PC-9 (cell line): ENCODE measurements at places on chromosomes 2 and 18. TPM values are rescaled to one million over a fixed set of nuclear protein-coding genes. Genes with fewer than 3 reads are reported as not detected.

SFT2D3 gene
- total RNA-seq: 7.3 and 8.4 TPM in 2 replicates

PPP1R1C gene
- total RNA-seq: 13.4 and 27.5 TPM in 2 replicates

CCDC121 gene
- 1.9 and 2.9 TPM in 2 replicates for total RNA-seq

TGFA gene
- 27.7 and 36.4 TPM in 2 replicates for total RNA-seq

METTL21A gene
- total RNA-seq: 11.7 and 13.6 TPM in 2 replicates

IL36B gene
- not detected in 2 replicates for total RNA-seq

CD28 gene
- total RNA-seq: not detected in 2 replicates

ERBB4 gene
- not detected in 2 replicates for total RNA-seq

BMP10 gene
- not detected in 2 replicates for total RNA-seq

LRP2 gene
- total RNA-seq: not detected in 2 replicates

DNA sequence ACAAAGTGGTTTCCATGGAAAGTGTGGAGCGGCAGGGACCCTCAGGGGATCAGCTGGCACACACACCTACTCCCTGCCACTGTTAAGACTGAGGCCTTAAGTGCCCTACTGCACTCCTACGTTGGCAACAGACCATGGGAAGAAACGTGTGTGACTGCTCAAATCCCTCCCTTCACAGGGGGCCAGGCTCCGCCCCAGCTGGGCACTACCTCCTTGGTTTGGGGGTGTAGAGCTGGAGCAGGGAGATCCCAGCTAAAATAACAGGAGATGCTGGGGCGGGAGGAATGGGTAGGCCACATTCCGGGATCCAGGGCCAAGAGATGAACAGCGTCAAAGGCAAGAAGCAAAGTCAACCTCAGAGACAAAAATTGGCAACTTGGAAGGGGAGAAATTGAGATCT is 231.0 kb downstream of the EN1 start:
- H3K4me1 ChIP-seq: no peaks in the 10 kb centered on the region
- peaks cover 89% of the 10 kb centered on the region for H3K27me3 ChIP-seq
- H3K4me3 ChIP-seq: no peak overlapping the region
- H3K36me3 ChIP-seq: no peaks in the 10 kb centered on the region

DNA sequence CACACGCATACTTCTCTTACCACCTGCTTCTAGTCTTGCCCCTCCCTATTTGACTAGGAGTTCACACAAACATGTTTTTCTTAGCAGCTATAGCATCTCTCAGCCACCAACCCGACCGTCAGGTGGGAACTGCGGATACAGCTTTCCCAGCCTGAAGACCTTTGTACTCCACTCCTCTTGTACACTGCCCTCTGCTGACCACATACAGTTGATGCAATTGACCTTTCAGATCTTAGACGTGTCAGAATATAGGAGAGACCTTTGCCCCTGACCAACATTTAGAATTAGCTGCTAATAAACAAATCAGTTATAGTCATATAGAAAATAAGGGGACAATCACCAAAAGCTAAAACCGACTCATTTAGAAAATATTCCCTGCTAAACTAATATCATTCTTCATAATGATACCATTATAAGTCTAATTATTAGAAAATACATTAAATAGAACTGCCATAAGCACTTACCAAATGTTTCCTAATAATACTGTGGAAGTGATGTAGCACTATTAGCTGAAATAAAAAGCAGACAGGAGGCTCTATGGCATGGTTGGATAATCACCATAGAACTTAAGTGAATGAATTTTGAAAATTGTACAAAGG is 208.4 kb downstream of the RAD51AP2 start:
- H3K4me3 ChIP-seq: no peak overlapping the region
- no peak overlapping the region for H3K27ac ChIP-seq
- peak; percentile 65 for DNase-seq
- peaks cover 35% of the 10 kb centered on the region for H3K4me1 ChIP-seq
- no peaks in the 10 kb centered on the region for H3K27me3 ChIP-seq

- no peak overlapping the region for H3K27ac ChIP-seq
- peaks cover 81% of the 10 kb centered on the region for H3K27me3 ChIP-seq
- no peaks in the 10 kb centered on the region for H3K4me1 ChIP-seq
Observed at GRCh38 chr2:8367833-8368232, 314.0 kb upstream of the ID2 start.

DNA sequence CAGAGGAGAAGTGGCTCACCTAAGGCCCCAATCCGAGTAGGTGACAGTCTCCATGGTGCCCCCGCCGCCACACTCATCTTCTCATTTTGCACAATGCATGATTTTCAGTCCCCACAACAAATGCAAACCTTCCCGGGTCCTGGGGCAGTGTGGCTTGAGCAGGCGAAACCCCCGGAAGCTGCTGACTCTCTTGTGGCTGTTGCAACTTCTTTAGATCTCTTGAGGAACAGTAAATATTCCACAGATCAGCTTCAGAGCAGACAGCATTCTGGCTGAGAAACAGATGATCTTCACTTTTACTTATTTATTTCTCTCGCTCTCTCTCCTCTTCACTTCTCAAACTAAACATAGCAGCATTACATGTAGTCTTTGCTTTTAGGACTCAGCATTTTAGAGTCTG is 51.9 kb downstream of the ASAP2 start:
- no peak overlapping the region for H3K27ac ChIP-seq
- H3K27me3 ChIP-seq: no peaks in the 10 kb centered on the region
- 0 out of 2 replicates have a peak, but pooled peaks cover 13% of the 10 kb centered on the region for H3K4me1 ChIP-seq
- DNase-seq: no peak
- peaks cover 4% of the 10 kb centered on the region; the same call in 1 of the 2 replicates for H3K36me3 ChIP-seq
- H3K4me3 ChIP-seq: no peak overlapping the region

GRCh38 chr2:51710222-51710621 is 678.3 kb upstream of the NRXN1 start:
- H3K27ac ChIP-seq: no peak overlapping the region
- DNase-seq: no peak
- no peaks in the 10 kb centered on the region for H3K4me1 ChIP-seq
- no peak overlapping the region for H3K4me3 ChIP-seq
- H3K36me3 ChIP-seq: no peaks in the 10 kb centered on the region

- no peaks in the 10 kb centered on the region for H3K36me3 ChIP-seq
- H3K4me1 ChIP-seq: no peaks in the 10 kb centered on the region
- H3K27ac ChIP-seq: no peak overlapping the region
- peak; percentile 47 for DNase-seq
- H3K4me3 ChIP-seq: no peak overlapping the region
- no peaks in the 10 kb centered on the region for H3K27me3 ChIP-seq
Observed at GRCh38 chr2:48601349-48601748, 16.3 kb upstream of the GTF2A1L start.

DNA sequence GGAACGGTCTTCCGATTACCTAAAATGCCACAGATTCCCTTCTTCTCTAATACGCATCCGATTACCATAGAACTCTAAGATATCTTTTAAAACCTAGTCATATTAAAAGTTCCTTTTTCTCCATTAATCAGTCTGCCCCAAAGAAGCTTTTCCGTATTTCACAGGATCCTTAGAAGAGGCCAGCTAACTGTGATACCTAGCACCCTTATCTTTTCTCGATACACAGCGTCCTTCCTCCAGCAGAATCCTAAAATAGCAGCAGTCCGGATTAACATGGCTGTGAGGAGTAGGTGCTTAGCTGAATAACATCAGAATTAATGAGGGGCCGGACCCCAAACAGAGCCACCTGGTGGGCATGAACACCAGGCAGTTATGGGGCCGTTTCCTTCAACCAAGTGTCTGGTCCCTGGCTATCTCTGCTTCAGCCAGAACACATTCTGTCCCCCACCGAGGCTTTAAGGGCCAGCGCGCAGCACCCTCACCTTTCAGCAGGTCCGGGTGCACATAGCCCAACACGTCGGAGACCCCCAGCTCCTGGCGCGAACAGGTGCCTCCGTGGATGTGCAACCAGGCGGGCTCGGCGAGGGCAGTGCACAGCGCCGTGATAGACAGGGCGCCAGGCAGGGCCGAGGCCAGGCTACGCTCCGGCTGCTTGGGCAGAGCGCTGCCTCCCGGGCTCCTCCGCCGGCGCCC is 995 bp downstream of the TMEM127 start:
- peaks cover 54% of the 10 kb centered on the region for H3K4me1 ChIP-seq
- H3K27ac ChIP-seq: no peak overlapping the region
- peaks cover 37% of the 10 kb centered on the region for H3K36me3 ChIP-seq
- DNase-seq: no peak

DNA sequence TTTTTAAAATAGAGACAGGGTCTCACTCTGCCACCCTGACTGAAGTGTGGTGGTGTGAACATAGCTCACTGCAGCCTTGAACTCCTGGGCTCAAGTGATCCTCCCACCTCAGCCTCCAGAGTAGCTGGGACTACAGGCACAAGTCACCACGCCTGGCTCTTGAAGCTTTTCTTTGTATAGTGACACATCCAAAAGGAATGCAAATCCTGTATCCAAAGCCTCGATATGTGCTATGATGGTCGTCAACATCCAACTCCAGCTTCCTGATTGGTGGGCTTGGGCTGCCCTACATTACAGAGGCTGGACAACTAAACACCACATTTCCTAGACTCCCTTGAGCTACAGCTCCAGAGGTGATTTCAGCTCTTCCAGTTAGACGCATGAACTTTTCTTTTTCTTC is 101.7 kb upstream of the PGAP1 start:
- no peak overlapping the region for H3K4me3 ChIP-seq
- DNase-seq: peak; percentile 63
- H3K27me3 ChIP-seq: no peaks in the 10 kb centered on the region
- H3K27ac ChIP-seq: no peak overlapping the region

DNA sequence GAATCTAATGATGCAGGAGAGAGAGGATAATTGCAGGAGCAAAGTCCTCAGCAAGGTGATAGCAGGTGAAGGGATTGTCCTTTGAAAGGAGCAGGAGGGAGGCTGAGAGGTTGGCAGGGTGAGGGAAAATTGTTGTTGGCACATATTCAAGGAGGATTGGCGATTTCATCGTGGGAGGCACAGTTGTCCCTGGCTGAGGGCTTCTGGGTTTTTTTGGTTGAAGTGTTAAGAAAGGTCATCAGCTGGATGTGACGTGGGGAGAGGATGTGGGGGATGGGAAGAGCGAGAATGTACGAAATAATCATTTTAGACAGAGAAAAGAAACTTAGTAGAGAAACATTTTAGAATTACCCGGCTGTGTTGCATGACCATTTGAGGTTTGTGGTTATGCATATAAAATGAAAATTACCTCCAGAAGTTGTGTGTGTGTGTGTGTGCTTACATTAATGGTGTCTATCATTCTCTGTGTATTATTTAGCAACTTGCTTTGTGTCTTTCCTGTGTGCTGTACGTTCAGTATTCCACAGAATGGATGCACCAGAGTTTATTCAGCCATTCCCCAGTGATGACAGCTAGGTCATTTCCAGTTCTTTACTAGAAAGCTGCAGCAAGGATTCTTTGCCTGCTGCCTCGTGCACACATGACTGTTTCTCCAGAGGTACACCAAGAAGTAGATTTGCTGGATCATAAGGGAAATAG is 67.6 kb downstream of the SDC1 start:
- no peak overlapping the region for H3K27ac ChIP-seq
- no peak overlapping the region for H3K4me3 ChIP-seq
- no peaks in the 10 kb centered on the region for H3K4me1 ChIP-seq
- no peaks in the 10 kb centered on the region for H3K36me3 ChIP-seq
- no peaks in the 10 kb centered on the region for H3K27me3 ChIP-seq

- no peak for DNase-seq
- no peak overlapping the region for H3K4me3 ChIP-seq
- no peaks in the 10 kb centered on the region for H3K4me1 ChIP-seq
- H3K27me3 ChIP-seq: no peaks in the 10 kb centered on the region
- H3K36me3 ChIP-seq: no peaks in the 10 kb centered on the region
Observed at GRCh38 chr2:166972418-166972817, 84.1 kb downstream of the XIRP2 start.

- no peak overlapping the region for H3K27ac ChIP-seq
- DNase-seq: no peak
- no peak overlapping the region for H3K4me3 ChIP-seq
- H3K27me3 ChIP-seq: no peaks in the 10 kb centered on the region
- H3K36me3 ChIP-seq: no peaks in the 10 kb centered on the region
Observed at GRCh38 chr2:232600053-232600773, 33.2 kb upstream of the EFHD1 start.

GRCh38 chr2:163626639-163627109 is 109.1 kb downstream of the FIGN start:
- H3K36me3 ChIP-seq: no peaks in the 10 kb centered on the region
- DNase-seq: peak; percentile 71
- peaks cover 20% of the 10 kb centered on the region for H3K4me1 ChIP-seq
- H3K27me3 ChIP-seq: no peaks in the 10 kb centered on the region

GRCh38 chr18:32714571-32715148 is 58.2 kb downstream of the KLHL14 start:
- no peak overlapping the region for H3K4me3 ChIP-seq
- H3K27me3 ChIP-seq: no peaks in the 10 kb centered on the region
- H3K36me3 ChIP-seq: no peaks in the 10 kb centered on the region
- H3K27ac ChIP-seq: no peak overlapping the region

DNA sequence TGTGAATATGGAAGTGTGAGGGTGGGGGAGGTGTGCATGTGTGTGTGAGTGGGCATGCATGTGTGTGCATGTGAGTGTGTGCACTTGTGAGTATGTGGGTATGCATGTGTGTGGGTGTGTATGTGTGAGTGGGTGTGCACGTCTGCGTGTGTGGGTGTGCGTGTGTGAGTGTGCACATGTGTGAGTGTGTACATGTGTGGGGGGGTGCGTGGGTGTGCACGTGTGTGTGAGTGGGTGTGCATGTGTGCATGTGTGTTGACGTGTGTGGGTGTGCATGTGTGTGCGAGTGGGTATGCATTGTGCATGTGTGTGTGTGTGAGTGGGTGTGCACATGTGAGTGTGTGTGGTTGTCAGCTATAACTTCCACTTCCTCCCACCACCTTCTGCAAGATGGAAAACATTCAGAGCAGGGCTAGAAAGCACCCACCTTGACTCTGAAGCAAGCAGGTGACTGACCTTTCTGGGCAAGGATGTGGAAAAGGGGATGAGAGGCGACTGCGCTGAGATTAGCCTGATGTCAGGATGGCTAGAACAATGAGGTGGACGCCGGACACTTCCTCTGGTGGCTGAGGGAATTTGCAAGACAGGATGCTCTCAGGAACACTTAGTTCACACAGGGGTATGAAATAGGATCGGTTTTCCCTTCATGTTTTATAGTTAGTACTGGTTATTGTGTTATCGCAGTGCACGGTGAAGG is 103.6 kb downstream of the ACKR3 start:
- H3K27ac ChIP-seq: no peak overlapping the region
- H3K27me3 ChIP-seq: peaks cover 8% of the 10 kb centered on the region; the same call in 1 of the 2 replicates
- no peak for DNase-seq
- no peaks in the 10 kb centered on the region for H3K36me3 ChIP-seq
- H3K4me1 ChIP-seq: peaks cover 11% of the 10 kb centered on the region
- no peak overlapping the region for H3K4me3 ChIP-seq
